ENCODE measurements at places on chromosomes 7 and 10. TPM values are rescaled to one million over a fixed set of nuclear protein-coding genes. Genes with fewer than 3 reads are reported as not detected.

The CYP2C19 gene
- total RNA-seq, result not detected

- H3K36me3 ChIP-seq, result peaks cover 3% of the 10 kb centered on the region
- H3K4me3 ChIP-seq, result no peak overlapping the region
- DNase-seq, result peak; percentile 31
- H3K27ac ChIP-seq, result no peak overlapping the region
- no peaks in the 10 kb centered on the region for H3K27me3 ChIP-seq
Measured at GRCh38 chr7:1046722-1047679, 2.7 kb downstream of the GPR146 start.

GRCh38 chr10:73816917-73817729, 5.7 kb upstream of the NDST2 start:
- DNase-seq, result no peak
- H3K27me3 ChIP-seq, result no peaks in the 10 kb centered on the region
- H3K27ac ChIP-seq, result no peak overlapping the region
- H3K4me1 ChIP-seq, result peaks cover 2% of the 10 kb centered on the region
- no peak overlapping the region for H3K4me3 ChIP-seq

The VGF gene
- 0.11 TPM for total RNA-seq

- peaks cover 2% of the 10 kb centered on the region for H3K27me3 ChIP-seq
- no peaks in the 10 kb centered on the region for H3K36me3 ChIP-seq
- no peak for DNase-seq
- H3K4me1 ChIP-seq, result no peaks in the 10 kb centered on the region
Measured at GRCh38 chr10:75978213-75978612, 546.8 kb downstream of the LRMDA start.

GRCh38 chr7:90412458-90413184, 9.4 kb downstream of the CLDN12 start:
- H3K4me1 ChIP-seq, result no peaks in the 10 kb centered on the region
- peak; percentile 48 for DNase-seq
- H3K4me3 ChIP-seq, result no peak overlapping the region
- H3K27ac ChIP-seq, result no peak overlapping the region
- no peaks in the 10 kb centered on the region for H3K36me3 ChIP-seq

DNA sequence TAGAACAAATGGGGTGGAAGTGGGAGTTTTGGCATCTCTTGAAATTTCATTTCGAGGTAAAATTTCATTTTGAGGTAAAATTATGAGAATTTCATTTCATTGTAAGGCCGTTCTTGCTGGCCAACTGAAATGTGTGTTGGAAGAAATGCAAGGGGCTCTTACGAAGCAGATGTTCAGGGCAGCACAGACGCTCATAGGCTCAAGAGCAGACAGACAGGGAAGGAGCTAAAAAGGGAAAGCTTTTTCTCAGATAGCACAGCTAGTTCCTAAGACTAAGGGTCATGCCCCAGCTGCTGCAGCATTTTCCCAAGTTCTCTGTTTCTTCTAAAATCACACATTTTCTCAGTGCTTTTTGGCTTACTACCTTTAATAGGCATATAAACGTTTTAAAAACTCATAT, 65.1 kb upstream of the SFMBT2 start:
- no peaks in the 10 kb centered on the region for H3K27me3 ChIP-seq
- no peak for DNase-seq
- peaks cover 49% of the 10 kb centered on the region for H3K4me1 ChIP-seq
- H3K36me3 ChIP-seq, result no peaks in the 10 kb centered on the region

The SPDYE2B gene
- total RNA-seq, result not detected

GRCh38 chr10:44906486-44906885, 4.7 kb upstream of the TMEM72 start:
- no peak for DNase-seq
- H3K27me3 ChIP-seq, result no peaks in the 10 kb centered on the region
- H3K36me3 ChIP-seq, result no peaks in the 10 kb centered on the region
- H3K4me1 ChIP-seq, result no peaks in the 10 kb centered on the region

DNA sequence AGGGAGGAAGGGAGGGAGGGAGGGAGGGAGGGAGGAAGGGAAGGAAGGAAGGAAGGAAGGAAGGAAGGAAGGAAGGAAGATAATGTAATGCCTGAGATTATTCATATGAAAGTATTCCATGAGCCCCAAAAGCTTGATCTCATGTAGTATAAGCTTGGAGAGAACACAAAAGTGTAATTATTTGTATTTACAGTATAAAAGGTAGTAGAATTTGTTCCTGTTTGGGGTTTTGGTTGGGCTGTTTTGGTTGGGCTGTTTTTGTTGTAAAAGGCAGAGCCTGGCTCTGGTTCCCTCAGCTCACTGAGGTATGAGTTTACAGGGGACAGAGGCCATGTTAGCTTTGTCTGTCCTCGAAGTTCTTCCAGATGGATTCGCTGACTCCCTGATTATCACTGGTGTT, 45.3 kb upstream of the EBLN1 start:
- no peak for DNase-seq
- H3K36me3 ChIP-seq, result no peaks in the 10 kb centered on the region
- H3K27me3 ChIP-seq, result peaks cover 21% of the 10 kb centered on the region
- H3K4me3 ChIP-seq, result no peak overlapping the region

Measured in activated CD4-positive, alpha-beta T cell treated with anti-CD3 and anti-CD28 coated beads for 36 hours (primary cell).